Frontal cortex (tissue), 4 donors: ENCODE measurements at places on chromosomes 16 and 17.

- DNase-seq = no peak
Observed at GRCh38 chr16:72291121-72291520, 119.2 kb upstream of the PMFBP1 start.

GRCh38 chr16:47562366-47562765 is 101.2 kb downstream of the PHKB start:
- DNase-seq = no peak

DNA sequence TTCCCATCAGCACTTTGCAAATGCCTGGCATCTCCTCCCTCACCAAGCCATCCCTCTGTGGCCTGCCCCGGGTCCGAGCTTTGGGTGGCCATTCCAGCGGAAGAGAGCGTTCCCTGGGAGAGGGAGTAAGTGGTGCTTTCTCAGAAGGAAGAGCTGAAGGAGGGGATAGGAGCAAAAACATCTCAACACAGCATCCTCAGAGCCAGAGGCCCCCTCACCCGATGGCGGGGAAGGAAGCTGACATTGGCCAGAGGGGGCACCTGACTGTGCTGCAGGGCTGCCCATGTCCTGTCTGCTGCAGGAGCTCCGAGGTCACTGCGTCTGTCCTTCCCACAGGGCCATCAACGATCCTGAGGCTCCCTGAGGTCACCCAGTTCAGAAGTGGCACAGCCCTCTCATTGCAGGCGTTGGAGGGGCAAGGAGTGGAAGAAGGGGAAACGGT is 427 bp upstream of the TLCD3B start:
- no peak for DNase-seq

- DNase-seq = no peak
Observed at GRCh38 chr16:68444056-68444657, 4.2 kb downstream of the SMPD3 start.

GRCh38 chr17:15262291-15263205 is 2.6 kb downstream of the PMP22 start:
- DNase-seq = peak; percentile 84

GRCh38 chr16:12480916-12481315 is 322.8 kb downstream of the CPPED1 start:
- DNase-seq = no peak

- no peak for DNase-seq
Observed at GRCh38 chr16:1378087-1378803, 26.5 kb downstream of the GNPTG start.

DNA sequence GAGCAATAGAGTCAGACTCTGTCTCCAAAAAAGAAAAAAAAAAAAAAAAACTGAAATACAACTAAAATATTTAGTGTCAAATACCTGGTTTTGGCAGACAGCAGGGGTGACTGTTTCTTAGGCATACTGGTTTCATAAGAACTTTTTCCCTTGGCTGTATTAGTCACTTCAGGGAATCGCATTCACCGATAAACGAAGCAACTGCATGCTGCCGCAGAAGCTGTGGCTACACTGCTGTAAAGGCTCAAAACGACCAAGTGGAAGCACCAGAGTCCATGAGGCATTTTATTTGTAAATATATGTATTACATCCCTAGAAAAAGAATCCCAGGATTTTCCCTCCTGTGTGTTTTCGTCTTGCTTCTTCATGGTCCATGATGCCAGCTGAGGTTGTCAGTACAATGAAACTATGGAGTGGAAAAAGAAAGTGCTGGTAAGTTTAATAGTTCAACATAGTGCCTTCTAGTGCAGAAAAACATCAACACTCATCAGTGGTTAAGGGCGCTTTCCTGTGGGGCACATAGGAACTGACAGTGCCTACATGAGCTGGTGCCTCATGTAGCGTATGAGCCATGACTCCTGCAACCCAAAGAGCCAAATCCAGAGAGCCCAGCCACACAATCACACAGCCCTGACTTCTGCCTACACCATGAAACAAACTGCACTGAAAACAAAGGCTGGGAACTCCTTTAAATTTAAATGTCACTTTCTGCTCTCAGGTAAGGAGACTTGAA is 7.3 kb downstream of the RPS15A start:
- DNase-seq = no peak

DNA sequence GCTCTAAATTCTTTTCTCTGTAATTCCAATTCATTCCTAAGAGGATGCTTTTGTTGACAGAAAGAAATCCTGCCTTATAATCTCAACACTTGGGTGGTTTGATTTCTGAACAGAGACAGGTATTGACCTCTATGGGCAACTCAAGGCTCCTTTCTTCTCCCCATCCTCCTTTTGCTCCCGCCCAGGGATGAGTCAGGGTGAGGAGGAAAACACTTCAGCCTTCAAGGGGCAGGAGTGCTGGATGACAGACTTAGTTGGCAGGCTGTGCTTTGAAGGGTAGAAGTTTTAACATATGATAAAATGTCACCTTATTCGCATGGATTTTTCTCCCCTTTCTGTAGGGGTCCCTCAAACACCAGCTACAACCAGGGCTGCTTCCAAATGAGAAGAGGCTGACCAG is 16.7 kb upstream of the TOM1L1 start:
- no peak for DNase-seq

GRCh38 chr16:84611041-84611440 is 6.8 kb downstream of the COTL1 start:
- DNase-seq = no peak
